Omental fat pad (tissue), 4 donors: ENCODE measurements at places on chromosomes 5 and 9. TPM values are rescaled to one million over a fixed set of nuclear protein-coding genes. Genes with fewer than 3 reads are reported as not detected.

EQTN gene
- not detected for total RNA-seq

MYMK gene
- not detected for total RNA-seq

FAM219A gene
- 10.9 TPM for total RNA-seq

SOHLH1 gene
- not detected for total RNA-seq
